ENCODE measurements at places on chromosomes 7 and 10. TPM values are rescaled to one million over a fixed set of nuclear protein-coding genes. Genes with fewer than 3 reads are reported as not detected.

The ADK gene
- total RNA-seq = 43.6 TPM

The NKX2-3 gene
- not detected for total RNA-seq

GRCh38 chr7:83339907-83340306, 177.2 kb upstream of the PCLO start:
- ATAC-seq = no peak

GRCh38 chr10:120385992-120386391, 71.0 kb upstream of the PLPP4 start:
- no peak for ATAC-seq

- ATAC-seq = no peak
Measured at GRCh38 chr7:16130111-16131110, 290.9 kb downstream of the CRPPA start.

DNA sequence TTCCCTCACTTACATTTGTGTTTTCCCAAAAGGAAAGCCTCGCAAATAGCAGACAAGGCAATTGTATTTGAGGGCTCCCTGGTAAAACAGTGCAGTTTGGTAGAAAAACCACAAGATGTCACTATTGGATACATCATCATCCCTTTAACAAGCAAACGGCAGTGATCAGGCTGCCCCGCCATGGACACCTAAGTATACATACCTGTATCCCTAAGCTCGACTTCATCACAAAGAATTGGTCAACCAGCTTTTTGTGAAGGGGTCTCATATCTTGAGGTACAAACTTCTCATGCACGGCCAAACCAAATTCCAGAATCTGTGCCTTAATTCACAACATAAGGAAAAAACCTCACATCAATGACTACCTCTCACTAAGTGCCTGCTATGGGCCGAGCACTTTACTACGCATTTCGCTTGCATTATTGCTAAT, 179.5 kb upstream of the IMMP2L start:
- peak; percentile 80 for ATAC-seq

- ATAC-seq = no peak
Measured at GRCh38 chr7:50684011-50684712, 98.5 kb downstream of the GRB10 start.

DNA sequence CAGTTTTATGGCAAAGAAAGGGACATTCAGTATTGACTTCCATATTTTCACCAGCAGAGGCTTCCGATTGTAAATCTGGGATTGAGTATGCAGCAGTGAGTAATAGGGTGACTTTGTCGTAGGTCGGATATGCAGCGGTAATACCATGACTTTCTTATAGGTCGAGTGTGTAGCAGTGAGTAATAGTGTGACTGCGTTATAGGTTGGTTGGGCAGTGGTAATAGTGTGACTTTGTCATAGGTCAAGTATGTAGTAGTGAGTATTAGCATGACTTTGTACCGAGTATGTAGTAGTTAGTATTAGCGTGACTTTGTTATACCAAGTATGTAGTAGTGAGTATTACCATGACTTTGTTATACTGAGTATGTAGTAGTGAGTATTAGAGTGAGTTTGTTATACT, 268.2 kb upstream of the ADARB2 start:
- no peak for ATAC-seq

- ATAC-seq = no peak
Measured at GRCh38 chr10:103926722-103927319, 8.8 kb upstream of the STN1 start.

DNA sequence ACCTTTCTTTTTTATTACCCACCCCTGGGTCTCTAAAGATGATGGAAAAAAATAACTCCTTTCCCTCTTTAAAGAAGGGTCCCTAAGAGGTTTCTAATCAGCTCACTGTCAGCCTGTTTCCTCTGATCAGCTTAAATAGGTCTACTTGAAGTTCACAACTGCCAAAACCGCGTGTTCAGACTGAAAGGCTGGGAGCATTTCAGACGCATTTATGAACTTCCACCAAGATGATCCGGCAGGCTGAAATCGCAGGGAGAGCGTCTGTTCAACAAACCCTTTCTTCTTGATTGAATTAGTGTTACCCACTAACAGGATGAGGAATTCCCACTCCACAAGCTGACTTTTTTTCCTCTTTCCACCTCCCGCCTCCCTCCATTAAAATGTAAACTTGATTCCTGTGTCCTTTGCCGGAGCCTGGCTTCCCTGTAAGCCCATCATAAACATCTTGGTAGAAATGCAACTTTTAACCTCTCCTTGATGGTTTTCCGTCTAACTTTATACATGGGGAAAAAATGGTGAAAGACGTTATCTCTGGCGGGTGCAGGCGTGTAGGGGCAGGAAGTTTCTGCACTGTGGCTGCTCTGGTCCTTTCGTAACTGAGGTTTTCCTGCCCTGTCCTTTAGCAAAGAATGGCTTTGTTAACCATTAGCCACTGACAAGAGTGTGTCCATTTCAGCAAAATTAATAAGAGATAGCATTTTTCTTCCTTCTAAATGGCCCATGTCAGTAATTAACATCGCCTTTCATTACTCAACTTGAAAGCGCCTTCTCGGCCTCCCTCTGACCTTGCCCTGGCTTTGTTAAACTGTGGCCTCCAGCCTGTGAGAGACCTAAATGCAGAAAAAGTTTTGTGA, 130.7 kb downstream of the BAMBI start:
- ATAC-seq = no peak

- peak; percentile 100 for ATAC-seq
Measured at GRCh38 chr10:91672021-91672608, 39.2 kb upstream of the PPP1R3C start.

Data from motor neuron (in vitro differentiated cells).